Liver (tissue), 10 donors: ENCODE measurements at places on chromosomes 1 and 21. TPM values are rescaled to one million over a fixed set of nuclear protein-coding genes. Genes with fewer than 3 reads are reported as not detected.

The TIE1 gene
- 10.4 TPM for total RNA-seq

The CENPL gene
- total RNA-seq = 1.5 TPM

The SPRR2E gene
- not detected for total RNA-seq

The CLDN14 gene
- total RNA-seq = 13.6 TPM

The KPRP gene
- total RNA-seq = not detected

The RORC gene
- total RNA-seq = 2.9 TPM

The CFAP141 gene
- total RNA-seq = not detected

The IFI44 gene
- 9.0 TPM for total RNA-seq

The ROR1 gene
- total RNA-seq = 0.50 TPM

The SLC22A15 gene
- total RNA-seq = 3.6 TPM

The S100A7 gene
- not detected for total RNA-seq

- no peak for DNase-seq
These were observed 18.1 kb downstream of the URB2 start for GRCh38 chr1:229643996-229644745.

DNA sequence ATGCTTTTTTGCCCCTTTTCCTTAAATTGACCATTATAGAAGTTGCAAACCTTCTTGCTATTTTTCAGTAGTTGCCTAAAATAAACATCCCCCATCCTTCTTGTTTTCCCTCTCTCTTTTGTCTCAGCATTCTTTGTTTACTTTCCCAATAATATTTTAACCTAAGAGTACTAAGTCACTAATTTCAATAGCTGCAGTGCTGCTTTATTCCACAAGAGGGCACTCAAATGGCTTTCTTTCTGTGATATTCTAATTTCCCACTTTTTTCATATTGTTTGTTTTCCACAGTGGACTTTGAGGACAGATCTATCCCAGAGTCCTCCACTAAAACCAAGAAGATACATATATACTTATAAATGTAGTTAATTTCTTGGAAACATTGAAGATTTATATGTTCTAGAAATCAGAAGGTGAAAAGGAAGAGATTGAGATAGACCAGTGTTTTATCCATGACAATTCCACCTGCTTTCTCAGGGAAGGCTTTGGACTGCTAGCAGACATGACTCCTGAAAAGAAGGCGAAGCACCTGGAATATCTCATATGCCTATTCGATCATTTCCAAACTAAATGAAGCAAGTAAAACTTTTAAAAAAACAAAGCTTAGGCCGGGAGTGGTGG lies 104.8 kb upstream of the GRIK1 start:
- DNase-seq = no peak

- no peak for DNase-seq
These were observed 29.4 kb upstream of the SSX2IP start for GRCh38 chr1:84719543-84720217.

- DNase-seq = no peak
These were observed 21.4 kb upstream of the BLACAT1 start for GRCh38 chr1:205477121-205477758.

DNA sequence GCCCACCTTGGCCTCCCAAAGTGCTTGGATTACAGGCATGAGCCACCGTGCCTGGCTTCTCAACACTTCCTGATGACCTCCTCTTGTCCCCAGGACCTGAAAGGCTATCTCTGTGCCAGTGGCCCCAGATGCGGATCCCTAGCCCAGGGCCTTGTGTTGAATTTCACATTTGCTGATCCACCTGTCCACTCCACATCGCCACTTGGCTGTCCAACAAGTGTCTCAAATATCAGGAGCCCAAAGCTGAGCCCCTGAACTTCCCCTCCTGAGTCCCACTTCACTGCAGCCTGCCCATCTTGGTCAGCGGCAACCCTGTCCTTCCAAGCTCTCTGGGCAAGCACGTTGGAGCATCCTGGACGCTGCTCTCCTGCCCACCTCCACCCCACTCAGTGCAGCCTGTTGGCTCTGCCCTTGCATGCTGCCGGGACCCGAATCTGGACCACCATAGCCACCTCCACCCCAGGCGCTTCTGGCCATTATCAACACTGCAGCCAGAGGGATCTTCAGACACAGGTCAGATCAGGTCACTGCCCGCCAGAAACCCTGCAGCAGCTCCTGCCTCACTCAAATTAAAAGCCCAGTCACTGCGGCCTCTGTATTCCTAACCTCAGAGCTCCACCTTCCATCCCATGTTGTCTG lies 352.5 kb upstream of the VAMP3 start:
- peak; percentile 9 for DNase-seq

GRCh38 chr1:211688421-211688820 lies 13.0 kb upstream of the NEK2 start:
- no peak for DNase-seq

DNA sequence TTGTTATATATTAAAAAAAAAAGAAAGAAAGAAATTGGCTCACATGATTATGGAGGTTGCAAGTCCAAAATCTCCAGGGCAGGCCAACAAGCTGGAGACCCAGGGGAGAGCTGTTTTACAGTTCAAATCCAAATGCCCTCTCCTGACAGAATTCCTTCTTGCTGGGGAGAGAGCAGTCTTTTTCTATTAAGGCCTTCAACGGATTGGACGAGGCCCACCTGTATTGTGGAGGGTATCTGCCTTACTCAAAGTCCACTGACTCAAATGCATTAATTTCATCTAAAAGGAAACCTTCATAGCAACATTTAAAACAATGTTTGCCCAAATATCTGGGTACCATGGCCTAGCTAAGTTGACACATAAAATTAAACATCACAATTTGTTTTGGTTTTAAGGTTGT lies 56.9 kb upstream of the TRIM67 start:
- DNase-seq = no peak

DNA sequence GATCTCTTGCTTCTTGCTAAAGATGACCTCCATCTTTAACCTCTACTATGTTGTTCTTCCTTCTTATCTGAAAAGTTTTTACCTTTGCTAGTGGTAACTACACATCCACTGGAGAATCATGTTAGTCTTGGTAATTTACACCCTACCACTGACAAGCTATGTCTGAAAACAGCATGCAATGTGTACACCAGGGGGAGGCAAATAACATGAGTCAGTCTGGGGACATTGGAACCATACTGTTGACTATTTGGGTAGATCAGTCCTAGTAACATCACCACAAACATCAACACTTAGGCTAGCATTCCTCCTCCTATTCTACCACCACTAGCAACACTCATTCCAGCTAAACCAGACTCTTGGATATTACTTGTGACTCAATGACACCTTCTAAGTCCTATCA lies 549.0 kb downstream of the KCNT2 start:
- DNase-seq = no peak

- no peak for DNase-seq
These were observed 1.8 kb downstream of the SUMO3 start for GRCh38 chr21:44815852-44816628.

DNA sequence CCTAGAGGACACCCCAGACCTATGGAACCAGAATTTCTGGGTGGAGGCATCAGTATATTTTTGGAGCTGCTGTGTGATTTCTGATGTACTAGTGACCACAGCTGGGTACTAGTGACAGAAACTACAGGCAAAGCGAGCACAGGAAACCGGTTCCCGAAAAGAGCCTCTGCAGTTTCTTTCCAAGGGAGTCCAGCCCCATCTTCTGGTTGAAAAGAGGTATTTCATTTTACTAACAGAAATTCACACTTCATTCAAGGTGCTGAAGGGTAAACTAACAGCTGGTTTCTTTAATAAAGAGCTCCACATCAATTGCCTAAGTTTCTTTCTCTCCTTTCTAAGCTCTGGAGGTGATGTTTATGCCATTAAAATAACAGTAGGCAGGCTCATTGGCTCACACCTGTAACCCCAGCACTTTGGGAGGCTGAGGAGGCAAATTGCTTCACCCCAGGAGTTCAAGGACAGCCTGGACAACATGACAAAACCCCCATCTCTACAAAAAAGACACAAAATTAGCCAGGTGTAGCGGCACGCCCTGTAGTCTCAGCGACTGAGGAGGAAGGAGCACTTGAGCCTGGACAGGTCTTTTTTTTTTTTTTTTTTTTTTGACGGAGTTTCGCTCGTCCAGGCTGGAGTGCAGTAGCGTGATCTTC lies 22.0 kb downstream of the THAP3 start:
- DNase-seq = no peak

DNA sequence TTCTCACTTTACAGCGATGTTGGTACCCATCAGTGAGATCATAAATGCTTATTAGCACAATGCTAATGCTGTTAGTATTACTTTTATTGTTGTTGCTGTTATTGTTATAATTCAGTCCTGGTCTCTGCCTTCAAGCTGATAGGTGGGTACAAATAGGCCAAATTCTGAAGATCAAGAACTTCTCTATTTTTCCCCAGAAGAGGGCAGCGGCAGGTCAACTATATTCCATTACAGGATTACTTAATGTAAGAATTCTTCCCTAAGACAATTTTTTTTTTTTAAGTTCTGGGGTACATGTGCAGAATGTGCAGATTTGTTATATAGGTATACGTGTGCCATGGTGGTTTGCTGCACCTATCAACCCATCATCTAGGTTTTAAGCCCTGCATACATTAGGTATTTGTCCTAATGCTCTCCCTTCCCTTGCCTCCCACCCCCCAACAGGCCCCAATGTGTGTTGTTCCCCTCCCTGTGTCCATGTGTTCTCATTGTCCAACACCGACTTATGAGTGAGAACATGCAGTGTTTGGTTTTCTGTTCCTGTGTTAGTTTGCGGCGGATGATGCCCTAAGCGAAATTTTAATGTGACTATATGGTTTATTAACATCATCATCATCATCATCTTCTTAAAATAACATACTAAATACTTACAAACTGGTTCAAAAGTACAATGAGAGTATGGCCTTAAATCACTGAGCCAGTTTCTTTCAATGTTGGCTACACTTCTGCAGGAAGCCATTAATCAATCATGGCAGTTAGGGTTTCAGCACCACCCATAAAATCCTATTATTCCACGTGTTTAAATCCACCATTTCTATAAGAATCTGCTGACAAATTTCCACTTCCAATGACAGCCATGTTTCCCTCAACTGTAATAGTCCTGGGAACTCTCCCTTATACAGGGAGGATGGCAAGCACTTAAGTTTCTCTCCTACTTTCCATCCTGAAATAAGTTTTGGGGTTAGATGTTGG lies 19.2 kb downstream of the SLC19A2 start:
- no peak for DNase-seq

DNA sequence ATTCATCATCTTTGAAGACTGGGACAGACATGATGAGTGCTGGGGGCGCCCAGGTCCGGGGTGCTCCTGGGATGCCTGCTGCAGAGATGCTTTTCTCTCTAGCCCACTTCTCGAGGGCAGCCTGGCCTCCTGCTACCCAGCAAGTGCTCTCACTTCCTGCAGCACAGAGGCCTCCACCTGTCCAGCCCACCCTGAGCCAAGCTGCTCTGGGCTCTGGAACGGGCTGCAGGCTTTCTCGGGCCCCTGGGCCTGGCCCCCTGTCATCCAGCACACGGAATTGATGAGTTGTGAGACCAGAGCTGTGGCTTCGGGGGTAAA lies 469.5 kb upstream of the VAMP3 start:
- DNase-seq = no peak

GRCh38 chr1:167668108-167668507 lies 38.1 kb downstream of the RCSD1 start:
- no peak for DNase-seq

GRCh38 chr1:30400507-30400906 lies 322.9 kb downstream of the MATN1 start:
- DNase-seq = no peak

GRCh38 chr1:109397581-109398342 lies at the start of gene SORT1:
TSS of gene SORT1 (minus strand) at chr1:109397918. CDS start at chr1:109397892, 26 bp downstream.
- peak; percentile 76 for DNase-seq

DNA sequence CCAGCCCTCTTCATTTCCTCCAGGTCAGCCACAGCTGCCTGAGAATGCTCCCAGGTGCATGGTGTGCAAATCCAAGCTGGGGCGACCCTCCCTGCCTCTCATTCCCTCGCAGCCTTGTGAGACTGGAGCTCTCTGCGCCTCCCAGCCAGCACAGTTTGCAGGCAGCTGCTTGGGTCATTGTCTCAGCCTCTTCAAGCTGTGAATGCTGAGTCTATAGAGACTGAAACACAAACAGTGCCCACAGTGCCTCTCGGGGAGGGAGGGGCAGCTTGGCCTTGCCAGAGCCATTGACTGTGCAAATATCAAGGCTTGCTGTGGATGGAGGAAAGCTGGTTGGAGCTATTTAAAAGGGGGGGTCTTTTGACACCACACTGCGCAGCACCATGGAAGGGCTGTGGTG lies 10.6 kb downstream of the PLXNA2 start:
- DNase-seq = no peak

DNA sequence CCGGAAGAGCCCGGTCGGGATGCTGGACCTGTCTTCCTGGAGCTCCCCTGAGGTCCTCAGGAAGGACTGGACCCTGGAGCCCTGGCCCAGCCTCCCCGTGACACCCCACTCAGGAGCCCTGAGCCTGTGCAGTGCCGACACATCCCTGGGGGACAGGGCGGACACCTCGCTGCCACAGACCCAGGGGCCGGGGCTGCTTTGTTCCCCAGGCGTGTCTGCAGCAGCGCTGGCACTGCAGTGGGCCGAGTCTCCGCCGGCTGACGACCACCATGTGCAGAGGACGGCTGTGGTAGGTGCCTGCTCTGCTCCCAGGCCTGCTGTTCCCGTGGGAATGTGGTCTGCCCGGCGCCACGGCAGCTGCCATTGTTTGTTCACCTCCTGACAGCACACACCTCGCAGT lies 42.1 kb upstream of the DIP2A start:
- no peak for DNase-seq

GRCh38 chr1:43791243-43791642 lies 83.9 kb downstream of the ST3GAL3 start:
- DNase-seq = no peak

DNA sequence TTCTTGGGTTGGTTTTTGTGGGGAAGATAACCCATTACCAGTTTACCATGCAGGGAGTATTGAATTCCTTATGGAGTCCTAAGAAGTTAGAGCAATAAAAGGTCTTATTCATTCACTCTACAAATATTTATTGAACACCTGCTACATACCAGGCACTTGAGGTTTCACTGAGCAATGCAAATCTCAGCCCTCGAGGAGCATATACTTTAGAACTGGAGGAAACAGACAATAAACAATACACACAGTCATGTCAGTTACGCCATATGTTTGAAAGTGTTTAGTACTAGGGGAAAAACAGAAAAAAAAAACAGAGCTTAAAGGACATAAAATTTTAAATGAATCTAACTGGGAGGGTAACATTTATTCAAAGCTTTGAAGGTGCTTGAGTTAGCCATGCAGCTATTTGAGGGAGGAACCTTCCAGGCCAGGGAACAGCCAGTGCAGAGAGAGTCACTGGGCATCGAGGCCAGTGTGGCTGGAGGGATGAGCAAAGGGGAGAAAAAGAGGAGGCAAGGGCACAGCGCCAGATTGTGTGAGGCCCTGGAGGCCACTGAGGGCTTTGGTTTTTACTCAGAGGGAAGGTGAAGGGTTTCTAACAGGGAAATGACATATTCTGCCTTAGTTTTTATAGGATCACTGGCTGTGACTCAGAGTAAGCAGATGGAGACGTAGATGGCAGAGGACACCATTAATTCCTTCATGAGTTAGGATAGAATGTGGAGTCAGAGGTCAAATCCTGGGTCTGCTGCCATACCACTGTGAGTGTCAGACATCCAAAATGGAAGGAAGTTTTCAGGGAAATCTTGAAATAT lies 32.7 kb downstream of the C1orf21 start:
- DNase-seq = no peak
